H9 (cell line): ENCODE measurements at places on chromosomes 1 and 21. TPM values are rescaled to one million over a fixed set of nuclear protein-coding genes. Genes with fewer than 3 reads are reported as not detected.

DNA sequence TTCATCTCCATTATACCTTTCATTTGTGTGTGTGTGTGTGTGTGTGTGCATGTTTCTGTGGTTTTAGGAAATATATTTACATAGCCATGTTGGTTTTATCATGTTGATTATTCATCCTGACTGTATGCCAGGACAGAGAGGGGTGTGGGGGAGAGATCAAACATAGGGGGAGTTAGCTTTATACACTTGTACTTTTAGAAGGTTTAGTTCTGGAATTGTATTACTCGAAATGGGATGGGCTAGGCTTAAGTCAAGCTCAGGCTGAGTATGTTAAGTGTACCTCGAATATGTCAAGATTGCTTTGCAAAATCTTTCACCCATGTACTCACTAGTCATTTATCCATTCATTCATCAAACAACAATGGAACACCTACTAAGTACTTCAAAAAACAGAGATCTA lies 123.3 kb downstream of the HMCN1 start:
- DNase-seq, result no peak

GRCh38 chr1:54814126-54814498 lies 13.0 kb upstream of the TTC22 start:
- no peak for DNase-seq

DNA sequence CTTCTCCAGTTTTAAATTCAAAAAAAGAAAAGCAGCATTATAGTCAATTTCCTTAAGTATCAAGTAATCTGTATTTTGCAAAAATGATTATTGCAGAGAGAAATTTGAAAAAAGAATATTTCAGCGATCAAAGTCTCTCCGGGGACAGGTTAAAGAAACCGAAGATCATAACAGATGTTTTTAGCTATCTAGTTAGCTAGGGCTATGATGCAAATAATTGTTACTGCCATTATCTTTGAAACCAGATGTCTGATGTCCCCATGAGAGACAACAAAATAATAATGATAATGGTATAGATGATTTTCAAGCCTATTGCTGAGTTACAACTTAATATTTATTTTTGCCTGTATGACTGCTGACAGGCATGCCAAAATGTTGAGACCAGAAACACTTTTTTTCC lies 1326.0 kb downstream of the PLA2G4A start:
- DNase-seq, result no peak

Gene ASAP3
- 25.9 and 26.7 TPM in 2 replicates for total RNA-seq

DNA sequence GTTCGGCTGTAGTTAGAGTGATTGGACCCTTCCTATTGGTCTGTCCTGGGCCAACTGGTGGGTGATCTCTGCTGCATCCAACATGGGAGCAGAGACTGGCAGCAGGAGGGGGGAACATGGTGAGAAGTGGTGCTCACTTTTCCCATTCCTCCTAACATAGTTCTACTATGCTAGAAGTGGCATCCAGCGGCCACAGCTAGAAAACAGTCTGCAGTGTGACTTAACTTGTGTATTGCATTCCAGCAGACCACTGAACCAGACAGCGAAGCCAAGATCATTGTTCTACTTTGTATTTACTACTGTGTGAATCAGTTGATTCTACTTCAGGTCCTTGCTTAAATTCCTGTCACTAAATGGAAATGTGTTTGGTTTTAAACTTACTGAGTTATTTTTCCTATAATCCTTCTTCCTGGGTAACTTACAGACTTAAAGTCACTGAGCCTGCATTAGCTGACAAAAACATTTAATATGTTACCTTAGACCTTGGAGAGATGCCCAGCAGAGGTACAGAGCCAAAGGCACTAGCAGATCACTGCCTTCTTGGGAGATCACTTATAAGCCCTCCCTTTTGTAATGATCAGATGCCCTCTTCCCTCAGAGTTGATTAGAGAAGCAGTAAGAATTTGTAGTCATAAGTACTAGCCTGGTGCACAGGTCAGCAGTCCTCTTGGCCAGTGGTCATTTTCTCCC lies 8.2 kb downstream of the FABP3 start:
- DNase-seq, result no peak

DNA sequence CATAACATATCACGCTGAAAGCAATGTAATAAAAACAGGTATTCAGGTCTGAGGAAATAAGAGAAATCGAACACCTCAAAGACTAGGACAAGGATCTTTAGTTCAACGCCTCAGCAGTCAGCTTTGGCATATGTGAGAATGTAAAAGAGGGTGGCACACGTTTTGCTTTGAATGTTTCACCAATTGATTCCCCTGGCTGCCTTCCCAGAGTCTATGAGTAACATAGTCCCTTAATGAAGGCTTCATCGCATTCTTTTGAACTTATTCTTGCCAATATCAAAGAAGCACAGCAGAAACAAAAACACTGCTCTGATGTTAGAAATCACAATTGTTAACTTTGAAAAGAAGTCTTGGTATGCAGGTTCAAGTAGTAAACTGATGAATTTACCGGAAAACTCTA lies 764.8 kb downstream of the ADGRL2 start:
- no peak for DNase-seq

- DNase-seq, result peak; percentile 94
These were observed at the start of gene HPDL for GRCh38 chr1:45326627-45327623. Gene HPDL, plus strand, starts transcription at chr1:45326895. Its CDS starts 254 bp downstream, at chr1:45327149.

Gene ASCL5
- 0.15 and 0.31 TPM in 2 replicates for total RNA-seq

- DNase-seq, result no peak
These were observed 21.2 kb upstream of the EPRS1 start for GRCh38 chr1:220067269-220068204.

Gene LINGO4
- not detected in 2 replicates for total RNA-seq

Gene ATAD3C
- 7.5 and 7.7 TPM in 2 replicates for total RNA-seq

GRCh38 chr1:187294421-187295201 lies 465.9 kb downstream of the PLA2G4A start:
- DNase-seq, result no peak

DNA sequence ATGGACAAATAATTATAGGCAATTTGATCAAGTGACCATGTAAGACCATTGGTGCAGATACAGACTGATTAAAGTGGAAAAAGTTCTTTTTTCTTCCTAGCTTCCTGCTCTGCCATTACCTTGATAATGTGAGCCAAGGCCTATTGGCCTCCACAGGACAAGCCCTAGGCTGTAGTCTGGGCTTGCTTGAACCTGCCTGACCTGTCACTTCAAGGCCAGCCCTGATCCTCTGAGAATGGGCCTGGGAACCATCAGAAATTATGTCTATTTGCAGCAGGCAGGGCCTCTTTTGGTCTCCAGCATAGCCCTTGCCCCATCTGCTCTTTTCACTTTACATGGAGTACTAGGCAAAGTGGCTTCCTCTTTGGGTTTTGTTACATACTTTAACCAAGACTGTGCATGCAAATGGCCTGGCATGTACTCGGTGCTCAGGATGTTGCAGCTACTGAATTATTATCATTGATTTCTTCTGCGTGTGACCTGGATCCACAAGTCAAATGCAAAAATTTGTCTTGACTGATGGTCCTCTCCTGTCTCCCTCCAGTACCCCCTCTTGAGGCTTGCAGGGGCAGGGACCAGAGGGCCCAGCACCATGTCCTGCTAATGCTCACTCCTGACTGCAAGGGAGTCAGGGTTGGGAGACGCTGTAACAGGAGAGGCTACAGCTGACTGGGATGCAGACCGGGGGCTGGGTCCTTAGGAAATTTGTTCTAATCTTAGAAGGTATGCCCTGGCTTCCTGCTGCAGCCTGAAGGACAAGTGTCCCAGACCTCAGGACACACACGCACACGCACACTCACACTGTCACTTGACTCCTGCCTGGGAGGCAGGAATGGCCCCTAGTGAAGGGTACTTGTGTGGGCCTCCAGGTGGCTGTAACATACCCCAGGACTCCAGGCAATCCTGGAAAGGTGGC lies 39.4 kb downstream of the RCSD1 start:
- DNase-seq, result no peak

- DNase-seq, result no peak
These were observed 6.0 kb upstream of the KNCN start for GRCh38 chr1:46557403-46557802.

DNA sequence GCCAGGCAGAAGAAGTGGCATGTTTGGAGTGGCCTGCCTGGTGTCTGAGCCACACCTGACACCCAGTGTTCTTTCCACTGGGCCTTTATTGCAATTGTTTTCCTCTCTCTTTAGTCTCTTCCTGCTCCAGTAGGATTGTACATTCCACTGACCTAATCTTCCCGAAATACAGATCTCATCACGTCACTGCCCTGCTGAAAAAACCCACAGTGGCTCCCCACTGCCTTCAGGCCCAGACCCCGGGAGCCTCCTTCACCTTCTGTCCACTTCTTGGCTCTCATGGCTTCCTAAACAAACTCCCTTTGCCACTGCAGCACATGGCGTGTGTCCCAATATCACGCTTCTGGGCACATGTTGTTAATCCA lies 25.3 kb upstream of the ATP5PO start:
- no peak for DNase-seq

DNA sequence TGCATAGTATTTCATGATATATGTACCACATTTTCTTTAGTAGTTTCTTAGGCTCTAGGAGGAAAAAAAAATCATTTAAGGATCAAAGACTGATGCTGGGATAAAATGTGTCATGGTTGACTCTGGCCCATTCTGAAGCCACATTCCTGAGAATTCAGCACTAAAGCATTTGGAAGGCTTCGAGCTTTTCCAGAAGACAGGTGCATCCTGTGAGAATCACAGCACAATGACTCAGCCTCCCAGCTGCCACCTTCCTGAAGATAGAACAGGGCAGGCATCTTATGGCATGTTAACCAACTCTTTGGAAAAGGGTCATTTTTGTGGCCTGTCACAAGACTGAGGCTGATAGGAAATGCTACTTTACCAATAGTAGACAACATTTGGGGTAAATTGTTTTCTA lies 359.9 kb downstream of the PCP4 start:
- no peak for DNase-seq

DNA sequence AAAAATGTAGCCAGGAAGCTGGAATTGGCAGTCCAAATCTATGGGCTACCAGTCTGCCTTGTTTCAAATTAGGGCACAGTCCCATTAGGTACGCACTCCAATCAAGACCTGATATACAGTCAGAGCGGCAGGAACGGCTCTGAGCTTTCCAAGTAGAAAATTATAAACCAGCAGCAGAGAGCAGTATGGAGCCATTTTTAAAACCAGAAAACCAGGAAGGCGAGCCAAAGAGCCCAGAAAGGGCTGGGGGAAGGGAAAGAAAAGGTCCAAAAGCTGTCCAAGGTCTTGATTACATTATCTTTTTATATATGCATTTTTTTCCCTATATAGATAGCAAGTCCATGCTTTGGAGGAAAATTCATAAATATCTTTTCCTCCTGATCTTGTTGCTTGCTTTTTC lies 719.0 kb downstream of the RWDD3 start:
- DNase-seq, result peak; percentile 33

- DNase-seq, result no peak
These were observed 27.4 kb downstream of the JAK1 start for GRCh38 chr1:64938991-64939390.

Gene KLF17
- 0.09 TPM in 2 replicates for total RNA-seq

DNA sequence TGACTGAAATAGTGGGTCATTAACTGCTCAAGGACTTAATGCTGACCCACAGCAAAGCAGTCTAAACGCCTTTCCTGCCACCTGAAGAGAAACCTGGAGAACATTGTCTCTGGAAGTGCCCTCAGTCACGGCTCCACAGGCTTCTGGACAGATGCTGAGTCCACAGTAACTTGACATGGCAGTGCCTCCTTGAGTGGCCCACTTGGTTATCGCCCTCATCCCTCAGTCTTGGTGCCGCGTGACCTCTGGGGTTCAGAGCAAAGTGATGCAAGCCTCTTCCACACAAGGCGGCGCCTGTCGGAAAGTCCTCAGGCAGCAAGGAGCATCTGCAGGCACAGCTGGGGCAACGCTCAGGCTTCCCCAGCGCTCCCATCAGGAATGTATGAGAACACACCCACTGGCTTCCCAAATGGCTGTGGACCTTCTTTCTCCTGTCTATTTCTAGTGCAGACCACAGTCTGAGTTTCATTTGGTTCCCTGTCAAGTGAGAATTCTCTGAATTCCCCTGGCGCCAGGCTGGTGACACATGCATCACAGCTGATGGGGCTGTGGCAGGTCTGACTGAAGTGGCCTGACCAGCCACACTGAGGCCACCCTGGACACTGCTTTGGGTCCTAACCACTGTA lies 13.0 kb upstream of the ANGPTL7 start:
- DNase-seq, result no peak

DNA sequence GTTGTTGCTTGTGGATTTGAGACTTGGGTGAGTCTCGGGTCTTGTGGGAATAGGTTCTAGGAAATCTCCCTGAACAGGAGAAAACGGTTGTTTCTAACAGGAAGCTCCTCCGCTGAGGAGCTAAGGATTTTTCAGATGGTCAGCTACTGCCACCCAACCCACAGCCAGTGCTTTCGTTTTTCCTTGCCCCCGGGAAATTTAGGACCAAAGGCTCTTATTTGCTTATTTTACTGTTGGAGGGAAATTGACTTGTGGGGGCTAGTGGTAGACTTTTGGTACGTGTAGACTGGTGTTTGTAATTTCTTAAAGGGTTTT lies 792 bp downstream of the SNX7 start:
- DNase-seq, result no peak

DNA sequence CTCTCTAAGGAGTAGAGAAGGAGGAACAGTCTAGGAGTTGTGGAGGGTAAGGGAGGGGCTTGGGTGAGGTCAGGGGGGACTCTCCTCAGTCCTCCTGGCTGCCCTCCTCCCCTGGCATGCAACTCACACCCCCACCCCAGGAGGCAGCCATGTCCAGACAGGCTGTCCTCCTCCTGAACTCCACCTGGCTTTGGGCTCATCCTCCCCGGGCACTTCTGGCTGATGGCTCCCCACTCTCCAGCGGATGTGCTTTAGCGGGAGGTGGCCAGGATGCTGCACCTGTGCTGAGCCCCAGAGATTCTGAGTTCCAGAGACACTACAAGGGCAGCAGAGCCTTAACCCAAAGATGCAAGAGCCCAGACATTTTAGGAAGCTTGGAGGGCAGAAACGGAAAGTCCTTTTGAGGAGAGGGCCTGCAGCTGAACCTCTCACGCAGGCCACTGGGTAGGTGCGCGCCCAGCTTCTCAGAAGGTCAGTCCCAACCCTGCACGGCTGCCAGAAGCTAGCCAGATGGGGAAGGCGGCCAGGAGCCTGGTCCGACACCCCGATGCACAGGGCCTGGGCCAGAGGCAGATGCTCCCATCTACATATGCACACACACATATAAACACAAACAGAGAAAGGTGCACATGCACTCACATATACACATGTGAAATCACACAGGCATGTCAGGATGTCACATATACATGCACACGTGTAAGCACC lies 83.4 kb downstream of the PDE9A start:
- no peak for DNase-seq

GRCh38 chr1:181592255-181592859 lies 109.0 kb downstream of the CACNA1E start:
- peak; percentile 20 for DNase-seq

Gene PIK3C2B
- 13.1 and 13.2 TPM in 2 replicates for total RNA-seq

DNA sequence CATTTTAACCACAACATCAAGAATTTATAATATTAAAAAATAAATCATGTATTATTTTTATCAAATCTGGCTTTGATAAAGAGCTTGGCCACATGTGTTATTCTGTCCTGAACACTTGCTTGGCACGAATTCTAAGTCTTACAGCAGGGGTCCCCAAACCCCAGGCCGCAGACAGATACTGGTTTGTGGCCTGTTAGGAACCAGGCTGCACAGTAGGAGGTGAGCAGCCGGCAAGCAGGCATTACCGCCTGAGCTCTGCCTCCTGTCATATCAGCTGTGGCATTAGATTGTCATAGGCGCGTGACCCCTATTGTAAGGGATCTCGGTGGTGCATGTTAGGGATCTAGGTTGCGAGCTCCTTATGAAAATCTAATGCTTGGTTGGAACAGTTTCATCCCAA lies 127.6 kb upstream of the IVNS1ABP start:
- DNase-seq, result peak; percentile 33

Gene SLC5A3
- total RNA-seq, result 11.4 and 12.3 TPM in 2 replicates

- DNase-seq, result peak; percentile 58
These were observed 417.0 kb upstream of the ESRRG start for GRCh38 chr1:217140041-217140901.

Gene ARHGEF16
- 48.1 and 48.5 TPM in 2 replicates for total RNA-seq
